Naive B cell (primary cell): ENCODE measurements at places on chromosomes 16 and 17.

GRCh38 chr17:77444984-77445759 lies 304.4 kb downstream of the SEC14L1 start:
- peak overlapping the region; percentile 97 for H3K27ac ChIP-seq
- H3K27me3 ChIP-seq = no peaks in the 10 kb centered on the region
- peak; percentile 94 for DNase-seq
- H3K4me3 ChIP-seq = peak overlapping the region; percentile 87
- no peaks in the 10 kb centered on the region for H3K36me3 ChIP-seq
- peaks cover 100% of the 10 kb centered on the region for H3K4me1 ChIP-seq

DNA sequence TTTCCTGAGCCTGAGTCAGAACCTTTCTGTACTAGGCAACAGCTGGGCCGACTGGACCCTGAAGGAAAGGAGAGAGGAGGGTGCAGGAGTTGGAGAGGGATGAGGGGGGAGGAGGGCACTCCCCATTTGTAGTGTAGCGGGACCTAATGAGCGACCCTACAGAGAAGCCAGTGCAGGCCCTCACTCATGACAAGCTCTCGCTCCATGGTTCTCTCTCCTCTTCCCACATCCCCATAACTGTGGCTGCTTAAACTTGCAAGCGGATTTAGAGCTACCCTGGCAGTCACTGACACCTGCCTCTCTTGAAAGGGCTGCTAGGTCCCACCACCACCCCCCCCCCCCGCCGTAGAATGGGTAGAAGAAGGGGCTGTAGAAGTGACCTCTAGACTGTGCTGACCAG lies 14.5 kb downstream of the NKD1 start:
- no peak overlapping the region for H3K4me3 ChIP-seq
- H3K4me1 ChIP-seq = peaks cover 10% of the 10 kb centered on the region
- peaks cover 7% of the 10 kb centered on the region for H3K27me3 ChIP-seq
- H3K27ac ChIP-seq = no peak overlapping the region

GRCh38 chr16:50021544-50021943 lies 3.5 kb upstream of the CNEP1R1 start:
- peaks cover 20% of the 10 kb centered on the region for H3K4me1 ChIP-seq
- no peak for DNase-seq
- H3K36me3 ChIP-seq = no peaks in the 10 kb centered on the region
- no peak overlapping the region for H3K27ac ChIP-seq
- H3K27me3 ChIP-seq = peaks cover 15% of the 10 kb centered on the region

- H3K4me3 ChIP-seq = no peak overlapping the region
- H3K27ac ChIP-seq = no peak overlapping the region
- no peaks in the 10 kb centered on the region for H3K36me3 ChIP-seq
- H3K27me3 ChIP-seq = no peaks in the 10 kb centered on the region
Measured at GRCh38 chr16:61798741-61799140, 237.5 kb downstream of the CDH8 start.

DNA sequence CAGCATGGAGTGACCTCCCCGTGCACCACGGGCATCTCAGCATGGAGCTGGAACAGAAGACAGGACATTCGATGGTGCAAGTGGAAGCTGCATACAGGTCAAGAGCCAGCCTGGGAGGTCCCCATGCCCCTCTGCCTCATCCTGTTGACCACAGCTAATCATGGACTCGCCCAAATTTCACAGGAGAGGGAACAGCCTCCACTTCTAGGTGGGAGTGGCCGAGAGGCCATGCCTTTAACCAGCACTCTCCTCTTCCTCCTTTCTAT lies 3.8 kb upstream of the SLC47A2 start:
- no peaks in the 10 kb centered on the region for H3K36me3 ChIP-seq
- peaks cover 11% of the 10 kb centered on the region for H3K4me1 ChIP-seq
- H3K4me3 ChIP-seq = no peak overlapping the region
- no peak overlapping the region for H3K27ac ChIP-seq
- no peak for DNase-seq
- peaks cover 25% of the 10 kb centered on the region for H3K27me3 ChIP-seq

DNA sequence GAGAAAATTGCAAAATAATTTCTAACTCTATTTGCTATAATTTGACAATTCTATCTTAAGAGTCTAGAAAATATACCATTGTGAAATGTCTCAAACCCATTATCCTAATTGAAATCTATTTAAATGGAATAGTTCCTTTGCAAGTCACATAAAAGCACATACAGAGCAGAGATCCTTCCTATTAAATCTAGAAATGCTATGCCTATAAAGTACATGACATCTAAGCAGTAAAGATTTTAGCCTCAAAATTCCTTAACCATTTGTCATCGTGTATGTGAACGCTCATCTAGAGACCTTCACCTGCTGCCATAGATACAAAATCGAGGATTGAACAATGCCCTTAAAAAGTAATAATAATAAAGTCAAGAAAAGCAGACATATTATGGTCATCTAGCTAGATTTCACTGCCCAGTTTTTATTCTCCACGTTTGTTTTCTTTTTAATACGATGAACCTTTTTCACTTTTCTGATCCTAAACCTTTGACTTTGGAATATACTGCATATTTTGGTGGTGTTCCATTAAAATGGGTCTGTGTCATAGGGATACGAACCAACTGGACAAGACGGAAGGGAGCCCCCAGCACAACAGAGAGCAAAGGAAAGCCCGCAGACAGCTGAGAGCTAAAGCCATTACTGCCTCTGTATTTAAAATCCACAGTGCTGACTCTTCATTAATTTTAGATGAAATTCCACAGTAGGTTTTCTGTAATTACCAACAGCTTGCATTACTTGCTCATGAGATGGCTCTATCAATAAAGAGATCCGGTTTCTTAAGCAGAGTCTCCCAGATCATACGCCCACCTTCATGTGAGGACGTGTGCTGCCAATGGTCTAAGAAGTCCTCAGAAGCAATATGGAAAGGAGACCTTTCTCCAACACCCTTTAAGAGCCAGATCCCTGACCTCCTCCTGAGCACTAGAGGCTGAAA lies 17.6 kb downstream of the TEX2 start:
- H3K4me3 ChIP-seq = no peak overlapping the region
- DNase-seq = no peak

DNA sequence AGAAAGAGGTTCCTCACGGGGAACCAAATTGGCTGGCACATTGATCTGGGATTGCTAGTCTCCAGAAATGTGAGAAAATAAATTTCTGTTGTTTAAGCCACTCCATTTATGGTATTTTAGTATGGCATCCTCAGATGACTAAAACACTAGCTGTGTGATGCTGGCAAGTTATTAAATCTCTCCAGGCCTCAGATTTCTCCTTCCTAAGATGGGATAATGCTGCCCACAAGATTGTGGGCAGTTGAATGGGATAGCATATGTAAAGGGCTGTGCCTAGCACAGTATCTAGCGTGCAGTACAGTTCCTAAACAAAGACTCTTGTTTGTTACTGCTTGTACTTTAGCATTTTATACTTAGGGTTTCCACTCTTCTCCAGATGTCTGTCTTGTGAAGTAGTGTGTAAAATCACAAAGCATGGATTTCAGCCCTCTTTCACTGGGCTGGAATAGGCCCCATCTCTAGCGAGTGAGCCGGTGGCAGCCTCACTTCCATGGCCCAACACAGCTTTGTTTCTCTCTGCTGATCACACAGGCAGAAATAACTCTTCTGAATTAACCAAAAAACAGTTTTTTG lies 38.2 kb upstream of the PHAF1 start:
- DNase-seq = no peak
- H3K27me3 ChIP-seq = no peaks in the 10 kb centered on the region
- no peak overlapping the region for H3K4me3 ChIP-seq

GRCh38 chr17:9684955-9685621 lies 39.8 kb downstream of the USP43 start:
- H3K36me3 ChIP-seq = no peaks in the 10 kb centered on the region
- no peaks in the 10 kb centered on the region for H3K4me1 ChIP-seq
- no peak overlapping the region for H3K27ac ChIP-seq
- DNase-seq = no peak
- H3K27me3 ChIP-seq = no peaks in the 10 kb centered on the region
- H3K4me3 ChIP-seq = no peak overlapping the region

GRCh38 chr17:57051886-57052361 lies 33.1 kb upstream of the AKAP1 start:
- H3K27me3 ChIP-seq = peaks cover 17% of the 10 kb centered on the region
- no peak overlapping the region for H3K4me3 ChIP-seq
- no peaks in the 10 kb centered on the region for H3K36me3 ChIP-seq
- DNase-seq = no peak
- peaks cover 21% of the 10 kb centered on the region for H3K4me1 ChIP-seq

GRCh38 chr16:67658849-67659674 lies 998 bp downstream of the ACD start:
- peaks cover 8% of the 10 kb centered on the region for H3K36me3 ChIP-seq
- no peaks in the 10 kb centered on the region for H3K27me3 ChIP-seq
- peak overlapping the region; percentile 100 for H3K4me3 ChIP-seq
- H3K4me1 ChIP-seq = peaks cover 24% of the 10 kb centered on the region
- peak overlapping the region; percentile 98 for H3K27ac ChIP-seq
- no peak for DNase-seq

GRCh38 chr17:44402564-44403172 lies 13.2 kb upstream of the ITGA2B start:
- peaks cover 10% of the 10 kb centered on the region for H3K4me1 ChIP-seq
- peak overlapping the region; percentile 9 for H3K27ac ChIP-seq
- peaks cover 18% of the 10 kb centered on the region for H3K36me3 ChIP-seq
- no peak overlapping the region for H3K4me3 ChIP-seq
- no peak for DNase-seq

- H3K36me3 ChIP-seq = no peaks in the 10 kb centered on the region
- H3K4me1 ChIP-seq = no peaks in the 10 kb centered on the region
- DNase-seq = no peak
Measured at GRCh38 chr17:11739351-11739750, 141.1 kb downstream of the DNAH9 start.

GRCh38 chr16:28166394-28167208 lies 45.2 kb downstream of the XPO6 start:
- H3K27ac ChIP-seq = peak overlapping the region; percentile 90
- H3K36me3 ChIP-seq = peaks cover 23% of the 10 kb centered on the region
- DNase-seq = no peak
- H3K4me1 ChIP-seq = peaks cover 62% of the 10 kb centered on the region
- no peaks in the 10 kb centered on the region for H3K27me3 ChIP-seq
- H3K4me3 ChIP-seq = peak overlapping the region; percentile 36

DNA sequence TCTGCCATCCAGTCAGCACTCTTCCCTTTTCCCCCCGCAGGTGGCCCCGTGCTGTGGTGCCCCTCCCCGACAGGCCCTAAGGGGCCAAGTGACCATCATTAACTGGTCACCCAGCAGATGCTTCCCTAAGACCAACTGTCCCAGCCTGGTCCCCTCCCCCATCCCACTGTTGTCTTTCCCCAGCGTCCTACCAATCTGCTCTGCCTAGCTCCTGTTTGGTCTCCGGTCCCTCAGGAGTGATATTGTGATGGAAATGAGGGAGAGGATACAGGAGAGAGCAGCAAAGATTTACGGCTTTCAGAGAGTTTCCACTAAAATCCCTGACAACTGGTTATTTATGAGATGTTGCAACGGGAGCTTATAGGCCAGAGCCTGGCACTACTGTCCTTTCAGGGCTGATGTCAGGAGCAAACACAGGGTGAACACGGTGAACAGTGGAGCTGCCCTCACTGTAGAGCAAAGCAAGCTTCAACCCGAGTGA lies 1.4 kb upstream of the TTLL6 start:
- H3K4me1 ChIP-seq = peaks cover 11% of the 10 kb centered on the region
- H3K27ac ChIP-seq = no peak overlapping the region
- no peak for DNase-seq
- no peaks in the 10 kb centered on the region for H3K36me3 ChIP-seq

DNA sequence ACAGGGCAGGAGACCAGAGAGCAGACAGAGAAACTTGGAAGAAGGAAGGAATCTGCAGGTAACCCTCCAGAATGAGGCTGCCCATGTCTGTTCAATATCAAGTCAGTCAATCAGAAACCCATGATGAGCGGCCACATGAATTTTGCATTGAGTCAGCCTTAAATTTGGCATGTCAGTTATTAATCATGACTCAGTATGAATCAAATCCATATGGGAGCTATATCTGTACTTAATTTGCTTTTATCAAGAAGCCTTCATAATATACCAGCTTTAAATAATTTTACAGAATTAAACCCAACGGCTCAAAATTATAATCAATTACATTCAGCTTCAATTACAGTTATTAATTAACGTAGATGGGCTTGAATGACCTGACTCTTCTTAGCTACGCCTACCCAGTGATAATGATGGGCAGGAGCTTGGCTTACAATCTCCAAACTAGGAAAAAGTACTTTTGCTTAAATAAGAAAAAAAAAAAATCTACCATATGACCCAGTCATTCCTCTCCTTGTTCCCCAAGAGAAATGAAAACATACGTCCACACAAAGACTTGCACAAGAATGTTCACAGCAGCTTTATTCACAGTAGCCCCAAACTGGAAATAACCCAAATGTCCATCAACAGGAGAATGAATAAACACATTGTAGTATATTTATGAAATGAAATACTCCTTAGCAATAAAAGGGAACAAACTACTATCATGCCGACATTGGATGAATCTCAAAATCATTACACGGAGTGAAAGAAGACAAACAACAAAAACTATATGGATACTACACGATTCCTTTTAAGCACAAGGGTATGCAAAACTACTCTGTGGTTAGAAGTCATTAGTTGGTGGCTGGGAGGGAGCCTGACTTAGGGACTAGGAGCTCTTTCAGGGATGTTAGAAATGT lies 48.6 kb downstream of the SLC39A11 start:
- no peak overlapping the region for H3K4me3 ChIP-seq
- H3K27me3 ChIP-seq = no peaks in the 10 kb centered on the region
- H3K36me3 ChIP-seq = peaks cover 12% of the 10 kb centered on the region
- no peak for DNase-seq
- H3K4me1 ChIP-seq = peaks cover 13% of the 10 kb centered on the region
- H3K27ac ChIP-seq = peak overlapping the region; percentile 61

- DNase-seq = no peak
- no peaks in the 10 kb centered on the region for H3K4me1 ChIP-seq
- H3K27me3 ChIP-seq = peaks cover 14% of the 10 kb centered on the region
- no peak overlapping the region for H3K4me3 ChIP-seq
Measured at GRCh38 chr17:1989135-1989534, 36.0 kb downstream of the RTN4RL1 start.

- DNase-seq = no peak
Measured at GRCh38 chr16:58614212-58614611, 15.4 kb downstream of the CNOT1 start.

GRCh38 chr17:34673995-34674890 lies 94.9 kb downstream of the TMEM132E start:
- DNase-seq = no peak
- H3K4me3 ChIP-seq = no peak overlapping the region
- no peaks in the 10 kb centered on the region for H3K36me3 ChIP-seq
- no peak overlapping the region for H3K27ac ChIP-seq

GRCh38 chr16:4414187-4414917 lies 2.0 kb downstream of the CORO7 start:
- peaks cover 41% of the 10 kb centered on the region for H3K4me1 ChIP-seq
- peaks cover 6% of the 10 kb centered on the region for H3K36me3 ChIP-seq
- peak overlapping the region; percentile 96 for H3K27ac ChIP-seq
- DNase-seq = peak; percentile 56
- H3K27me3 ChIP-seq = no peaks in the 10 kb centered on the region
- peak overlapping the region; percentile 92 for H3K4me3 ChIP-seq

- peaks cover 29% of the 10 kb centered on the region for H3K27me3 ChIP-seq
- peaks cover 35% of the 10 kb centered on the region for H3K4me1 ChIP-seq
- no peak overlapping the region for H3K4me3 ChIP-seq
- no peak overlapping the region for H3K27ac ChIP-seq
- H3K36me3 ChIP-seq = no peaks in the 10 kb centered on the region
Measured at GRCh38 chr17:42684929-42685556, 2.7 kb downstream of the CNTNAP1 start.
